ENCODE measurements at places on chromosomes 13 and 19.

GRCh38 chr13:51562011-51562671, 22.1 kb upstream of the WDFY2 start:
- no peak for DNase-seq

DNA sequence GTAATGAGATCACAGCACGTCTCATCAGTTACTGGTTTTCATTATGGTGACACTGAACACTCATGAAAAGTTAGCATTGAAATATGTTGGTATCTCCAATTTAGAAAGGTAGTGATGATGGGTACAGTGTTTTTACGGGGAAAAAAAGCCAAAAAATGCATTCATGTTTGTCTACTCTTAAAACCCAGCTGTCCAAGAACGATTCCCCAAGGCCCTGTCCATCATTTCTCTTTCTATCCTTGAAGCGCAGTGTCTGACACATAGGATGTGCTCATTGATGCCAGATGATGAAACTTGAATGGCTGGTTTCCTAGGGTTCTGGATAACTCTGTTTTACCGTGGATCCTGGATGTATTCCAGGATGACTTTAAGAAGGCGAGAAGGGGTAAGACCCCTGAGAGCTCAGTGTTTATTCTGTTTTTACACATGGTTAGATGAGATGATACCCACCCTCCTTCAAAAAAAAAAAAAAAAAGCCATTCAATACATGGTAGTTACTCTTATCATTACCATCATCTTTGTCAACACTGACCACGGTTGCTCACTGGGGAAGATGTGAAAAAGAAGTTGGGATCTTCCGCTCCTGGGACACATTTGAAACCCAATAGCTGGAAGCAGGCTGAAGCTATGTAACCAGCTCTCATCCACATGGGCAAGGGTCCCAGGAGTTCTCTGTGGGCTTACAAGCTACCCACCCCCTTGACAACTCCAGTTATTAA, 22.5 kb downstream of the SERP2 start:
- no peak for DNase-seq

DNA sequence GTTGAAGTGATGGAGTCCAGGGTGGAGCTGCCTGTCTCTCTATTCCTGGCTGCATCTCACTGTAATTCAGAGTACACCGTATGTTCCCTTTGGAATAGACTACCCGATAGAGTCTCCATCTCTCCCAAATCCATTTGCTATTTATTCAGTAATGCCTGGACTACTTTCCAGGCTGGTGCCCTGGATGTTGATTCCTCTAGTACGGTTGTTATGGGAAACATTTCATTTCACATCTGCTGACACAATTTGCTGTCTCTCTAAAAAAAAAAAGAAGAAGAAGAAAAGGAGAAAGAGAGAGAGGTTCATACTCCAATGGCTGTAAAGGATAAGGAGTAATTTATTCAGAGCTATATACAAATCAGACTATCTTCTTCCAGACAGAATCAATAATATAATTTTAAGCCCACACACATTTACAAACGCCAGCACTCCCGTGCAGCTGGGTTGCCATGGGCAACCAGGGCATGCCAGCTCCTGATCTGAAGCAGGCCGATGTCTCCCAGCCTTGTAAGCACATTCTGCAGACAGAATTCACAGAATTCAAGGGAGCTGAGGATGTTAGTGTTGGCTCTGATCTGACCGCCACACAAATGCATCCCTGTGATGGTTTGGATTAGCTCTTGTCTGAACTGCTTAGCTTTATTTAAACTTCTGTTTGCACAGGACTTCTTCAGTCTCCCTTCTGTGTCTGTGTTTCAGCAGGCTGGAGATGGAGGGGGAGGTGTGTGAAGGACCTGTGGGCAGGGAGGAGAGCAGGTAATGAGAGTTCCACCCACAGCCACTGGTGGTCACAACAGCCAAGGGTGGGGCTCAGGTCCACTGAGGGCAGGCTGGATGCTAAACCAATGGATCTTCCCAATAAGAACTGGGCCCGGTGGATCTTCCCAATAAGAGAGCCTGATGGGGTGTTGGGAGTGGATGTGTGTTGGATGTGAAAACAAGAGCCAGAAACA, 66.0 kb downstream of the TEX26 start:
- peak; percentile 40 for DNase-seq

DNA sequence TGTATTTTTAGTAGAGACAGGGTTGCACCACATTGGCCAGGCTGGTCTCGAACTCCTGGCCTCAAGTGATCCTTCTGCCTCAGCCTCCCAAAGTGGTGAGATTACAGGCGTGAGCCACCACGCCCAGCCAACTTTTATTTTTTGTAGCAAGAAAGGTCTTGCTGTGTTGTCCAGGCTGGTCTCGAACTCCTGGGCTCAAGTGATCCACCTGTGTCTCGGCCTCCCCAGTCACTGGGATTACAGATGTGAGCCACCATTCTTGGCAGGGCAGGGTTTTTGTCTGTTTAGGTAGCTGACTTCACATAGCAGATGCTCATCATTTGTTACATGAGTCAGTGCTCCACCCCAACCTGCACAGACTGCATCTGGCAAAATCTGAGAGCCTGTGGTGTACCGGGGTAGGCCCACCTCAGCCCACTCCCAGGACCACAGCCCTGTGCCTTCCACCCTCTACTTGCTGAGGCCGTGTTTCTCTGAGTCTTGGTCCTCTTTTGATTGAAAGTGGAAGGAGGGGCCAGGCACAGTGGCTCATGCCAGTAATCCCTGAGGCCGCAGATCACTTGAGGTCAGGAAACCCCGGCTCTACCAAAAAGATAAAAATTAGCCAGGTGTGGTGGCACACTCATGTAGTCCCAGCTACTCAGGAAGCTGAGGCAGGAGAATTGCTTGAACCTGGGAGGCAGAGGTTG, 4.2 kb upstream of the TNPO2 start:
- DNase-seq = no peak

- DNase-seq = no peak
These were observed 702.3 kb downstream of the DIAPH3 start for GRCh38 chr13:59461411-59461810.

GRCh38 chr13:95341441-95341840, 40.2 kb upstream of the ABCC4 start:
- DNase-seq = no peak
